ENCODE measurements at places on chromosomes 12 and 14. TPM values are rescaled to one million over a fixed set of nuclear protein-coding genes. Genes with fewer than 3 reads are reported as not detected.

Gene TMEM120B
- polyA plus RNA-seq, result 11.3 TPM

Gene CDH24
- polyA plus RNA-seq, result 0.81 TPM

Gene FAM186B
- polyA plus RNA-seq, result 1.0 TPM

Gene TUBA1C
- polyA plus RNA-seq, result 339 TPM

Gene INHBE
- 1.4 TPM for polyA plus RNA-seq

Gene IL26
- polyA plus RNA-seq, result not detected

Gene CISTR
- polyA plus RNA-seq, result not detected

Gene BEGAIN
- 1.3 TPM for polyA plus RNA-seq

Gene SMCO2
- polyA plus RNA-seq, result not detected

Gene SIX4
- polyA plus RNA-seq, result 0.12 TPM

Gene ETFBKMT
- 2.2 TPM for polyA plus RNA-seq

Gene LBHD2
- not detected for polyA plus RNA-seq

Gene PPM1H
- polyA plus RNA-seq, result 1.3 TPM

Gene TMEM63C
- polyA plus RNA-seq, result 2.0 TPM

Gene PLEKHG7
- 0.19 TPM for polyA plus RNA-seq

Gene NEUROD4
- polyA plus RNA-seq, result not detected

Gene APPL2
- polyA plus RNA-seq, result 96.4 TPM

Gene HOXC12
- not detected for polyA plus RNA-seq

Gene RASSF3
- polyA plus RNA-seq, result 23.3 TPM

Gene SELPLG
- polyA plus RNA-seq, result 1.1 TPM

Gene PRKD1
- polyA plus RNA-seq, result 2.7 TPM

Gene DCAF5
- 13.2 TPM for polyA plus RNA-seq

Gene TRPV4
- not detected for polyA plus RNA-seq

Gene NANOG
- not detected for polyA plus RNA-seq

Gene UNC119B
- polyA plus RNA-seq, result 6.9 TPM

Gene PTPN6
- polyA plus RNA-seq, result 37.4 TPM

Gene NR1H4
- polyA plus RNA-seq, result 37.1 TPM

Gene DBX2
- polyA plus RNA-seq, result not detected

Gene HOXC9
- not detected for polyA plus RNA-seq

Gene GDF3
- 0.09 TPM for polyA plus RNA-seq

Gene SLC8A3
- not detected for polyA plus RNA-seq

Gene FAIM2
- polyA plus RNA-seq, result 2.2 TPM

Gene DLK1
- 0.04 TPM for polyA plus RNA-seq

Gene OR6C2
- not detected for polyA plus RNA-seq

Gene ARHGAP9
- polyA plus RNA-seq, result 4.2 TPM

Gene GPR68
- polyA plus RNA-seq, result 0.78 TPM

Gene KSR2
- 0.16 TPM for polyA plus RNA-seq

Gene TMEM132D
- polyA plus RNA-seq, result 0.21 TPM

Gene KLRG1
- polyA plus RNA-seq, result 1.4 TPM

Gene NCOR2
- 50.4 TPM for polyA plus RNA-seq

Gene VRTN
- not detected for polyA plus RNA-seq

Gene CPM
- 7.9 TPM for polyA plus RNA-seq

Gene BMP4
- 4.3 TPM for polyA plus RNA-seq

Gene GPHN
- polyA plus RNA-seq, result 24.2 TPM

Gene NTF3
- polyA plus RNA-seq, result 2.2 TPM

All from small intestine (tissue), 16 donors.